ENCODE measurements at places on chromosomes 2 and 18. TPM values are rescaled to one million over a fixed set of nuclear protein-coding genes. Genes with fewer than 3 reads are reported as not detected.

The PTH2R gene
- not detected for total RNA-seq

GRCh38 chr2:120511947-120512710 lies 166.2 kb downstream of the INHBB start:
- DNase-seq: peak; percentile 48

GRCh38 chr18:41150316-41150715 lies 804.7 kb upstream of the PIK3C3 start:
- DNase-seq: no peak

GRCh38 chr2:236975766-236976165 lies 109.9 kb upstream of the COPS8 start:
- DNase-seq: no peak

DNA sequence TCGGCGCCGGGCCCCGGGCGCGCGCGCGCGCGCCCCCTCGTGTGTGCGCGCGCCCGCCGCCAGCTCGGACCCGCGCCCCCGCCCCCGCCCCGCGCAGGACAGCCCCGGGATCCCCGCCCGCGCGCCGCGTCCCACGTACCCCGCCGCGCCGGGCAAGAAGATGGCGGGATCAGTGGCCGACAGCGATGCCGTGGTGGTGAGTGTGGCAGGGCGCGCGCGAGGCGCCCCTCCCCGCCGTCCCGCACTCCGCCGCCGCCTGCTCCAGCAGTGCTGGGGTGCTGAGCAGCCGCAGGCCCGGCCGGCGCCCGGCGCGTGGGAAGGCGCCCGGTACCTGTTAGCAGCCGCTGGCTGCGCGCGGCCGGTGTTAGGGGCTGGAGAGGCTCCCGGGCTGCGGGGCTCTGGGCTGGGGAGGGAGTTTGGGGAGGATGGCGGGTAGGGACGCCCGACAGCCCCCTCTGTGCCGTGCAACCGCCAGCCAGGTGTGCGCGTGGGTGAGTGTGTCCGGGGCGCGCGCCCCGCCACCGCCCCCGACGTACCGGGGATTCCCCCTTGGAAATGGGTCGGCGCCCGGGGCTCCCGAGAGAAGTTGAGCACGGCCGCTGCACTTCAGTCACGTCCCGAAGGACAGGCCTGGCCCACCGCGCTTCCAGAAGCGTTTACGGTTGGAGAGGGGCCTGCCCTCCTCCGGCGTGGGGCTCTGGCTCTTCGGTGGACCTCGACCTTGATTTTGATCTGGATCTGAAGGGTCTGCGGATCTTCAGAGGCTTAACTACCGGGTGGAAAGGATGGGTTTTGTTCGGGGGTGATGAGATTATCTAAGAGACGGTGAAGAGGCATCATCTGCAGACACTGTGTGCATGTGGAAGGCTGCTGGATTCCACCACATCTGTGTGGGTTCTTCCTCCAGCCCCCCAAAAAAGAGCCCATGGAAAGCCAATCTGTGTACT lies 697 bp downstream of the LGALSL start:
- DNase-seq: peak; percentile 77

- DNase-seq: peak; percentile 81
Observed at GRCh38 chr2:1625281-1626001, 118.9 kb downstream of the PXDN start.

- DNase-seq: no peak
Observed at GRCh38 chr2:234435836-234436481, 60.9 kb downstream of the ARL4C start.

DNA sequence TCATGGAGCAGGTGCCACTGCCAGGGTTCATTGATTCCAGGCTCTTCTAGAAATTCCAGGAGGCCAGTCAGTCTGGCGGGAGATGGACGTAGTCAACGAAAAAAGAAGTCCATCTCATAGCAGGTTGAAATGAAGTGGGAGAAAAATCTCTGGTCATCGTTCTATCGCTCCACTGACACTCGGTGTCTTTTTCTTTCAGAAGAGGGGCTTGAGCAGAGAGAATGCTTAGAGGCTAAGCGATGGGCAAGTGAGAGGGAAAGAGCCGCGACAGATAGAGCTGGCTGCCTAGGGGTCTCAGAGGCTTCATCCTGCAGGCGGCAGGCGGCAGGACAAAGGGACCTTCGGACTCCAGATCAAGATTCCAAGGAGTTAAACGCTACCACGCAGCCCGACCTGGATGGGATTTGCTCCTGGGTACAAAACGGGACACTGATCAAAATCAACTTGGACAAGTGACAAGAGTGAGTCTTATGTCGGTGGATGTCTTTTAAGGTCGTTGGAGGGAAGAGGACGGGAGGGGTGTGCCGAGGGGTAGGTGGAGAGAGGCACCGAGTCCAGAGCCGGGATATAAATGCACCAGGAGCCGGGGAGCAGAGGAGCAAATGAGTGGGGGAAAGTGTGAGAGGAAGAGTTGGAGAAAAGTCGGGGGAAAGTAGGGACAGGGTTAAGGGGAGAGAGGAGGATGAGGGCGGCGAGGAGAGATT lies 677 bp upstream of the TMEM178A start:
- DNase-seq: no peak

Measured in sigmoid colon (tissue), 7 donors.